ENCODE measurements at places on chromosomes 12 and 14. TPM values are rescaled to one million over a fixed set of nuclear protein-coding genes. Genes with fewer than 3 reads are reported as not detected.

The CPM gene
- 0.47 TPM for total RNA-seq

The DDX47 gene
- 84.6 TPM for total RNA-seq

The DPF3 gene
- 0.55 TPM for total RNA-seq

The ST8SIA1 gene
- 1.7 TPM for total RNA-seq

The PTPN6 gene
- 235 TPM for total RNA-seq

The KLRG1 gene
- total RNA-seq: 5.0 TPM

The TOMM20L gene
- not detected for total RNA-seq

The SERPINA1 gene
- total RNA-seq: not detected

The MYL2 gene
- not detected for total RNA-seq

The RTL1 gene
- total RNA-seq: not detected

Measured in naive thymus-derived CD8-positive, alpha-beta T cell (primary cell).